H1 (cell line): ENCODE measurements at places on chromosomes 4 and X. TPM values are rescaled to one million over a fixed set of nuclear protein-coding genes. Genes with fewer than 3 reads are reported as not detected.

- DNase-seq, result no peak
These were observed 5.4 kb upstream of the PDLIM5 start for GRCh38 chr4:94446386-94446785.

FAM47E gene
- total RNA-seq, result 1.3 and 1.7 TPM in 2 replicates

GRCh38 chr4:182206916-182207315 lies 36.3 kb upstream of the TENM3 start:
- DNase-seq, result no peak

- DNase-seq, result no peak
These were observed 65.3 kb downstream of the PALLD start for GRCh38 chr4:168562041-168562571.

GRCh38 chr4:18536428-18536827 lies 514.9 kb upstream of the LCORL start:
- DNase-seq, result no peak

DNA sequence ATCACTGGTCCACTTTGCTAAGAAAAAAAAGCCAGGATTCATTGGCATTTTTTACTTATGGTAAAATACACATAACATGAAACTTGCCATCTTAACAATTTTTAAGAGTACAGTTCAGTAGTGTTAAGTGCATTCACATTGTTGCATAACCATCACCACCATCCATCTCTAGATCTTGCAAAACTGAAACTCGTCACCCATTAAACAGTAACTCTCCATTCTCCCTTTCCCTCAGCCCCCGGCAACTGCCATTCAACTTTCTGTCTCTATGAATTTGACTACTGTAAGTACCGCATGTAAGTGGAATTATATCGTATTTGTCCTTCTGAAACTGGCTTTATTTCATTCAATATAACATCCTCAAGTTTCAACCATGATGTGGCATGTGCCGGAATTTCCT lies 56.3 kb upstream of the LNX1 start:
- no peak for DNase-seq

- DNase-seq, result no peak
These were observed 391.2 kb upstream of the ADGRL3 start for GRCh38 chr4:60808726-60809485.

IL15 gene
- 0.61 and 0.69 TPM in 2 replicates for total RNA-seq

- no peak for DNase-seq
These were observed 19.9 kb upstream of the CEP135 start for GRCh38 chr4:55928846-55929245.

GRCh38 chr4:176949029-176949428 lies 156.3 kb upstream of the VEGFC start:
- DNase-seq, result no peak

GRCh38 chrX:68440442-68440841 lies 7.1 kb upstream of the OPHN1 start:
- no peak for DNase-seq

GRCh38 chr4:71592793-71593192 lies 191.1 kb downstream of the GC start:
- DNase-seq, result no peak

ATP2B3 gene
- 0.15 and 0.19 TPM in 2 replicates for total RNA-seq

DNA sequence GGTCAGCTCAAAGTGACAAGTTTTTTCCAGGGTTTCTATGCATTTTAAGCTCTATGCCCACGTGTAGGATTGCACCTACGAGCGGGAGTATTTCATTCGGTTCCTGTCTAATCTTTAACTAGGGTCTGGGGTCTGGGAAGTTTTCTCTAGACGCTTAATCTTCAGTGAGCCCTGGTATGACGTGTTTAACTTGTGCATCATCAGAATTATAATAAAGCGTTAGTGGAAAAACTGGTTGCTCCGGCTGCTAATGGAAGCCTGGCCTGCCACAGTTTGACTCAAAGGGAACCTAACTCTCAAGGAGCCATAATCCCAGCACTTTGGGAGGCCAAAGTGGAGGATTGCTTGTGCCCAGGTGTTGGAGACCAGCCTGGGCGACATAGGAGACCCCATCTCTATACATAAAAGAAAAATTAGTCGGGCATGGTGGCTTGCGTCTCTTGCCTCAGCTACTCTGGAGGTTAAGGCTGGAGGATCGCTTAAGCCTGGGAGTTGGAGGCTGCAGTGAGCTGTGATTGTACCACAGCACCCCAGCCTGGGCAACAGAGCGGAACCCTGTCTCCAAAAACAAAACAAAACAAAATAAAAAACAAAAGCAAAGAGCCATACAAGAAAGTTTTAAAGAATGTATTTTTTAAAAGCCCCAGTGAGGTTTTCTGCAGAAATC lies 30.2 kb downstream of the ARSD start:
- DNase-seq, result no peak

GRCh38 chrX:103640401-103641155 lies 11.8 kb downstream of the TCEAL1 start:
- DNase-seq, result no peak

DNA sequence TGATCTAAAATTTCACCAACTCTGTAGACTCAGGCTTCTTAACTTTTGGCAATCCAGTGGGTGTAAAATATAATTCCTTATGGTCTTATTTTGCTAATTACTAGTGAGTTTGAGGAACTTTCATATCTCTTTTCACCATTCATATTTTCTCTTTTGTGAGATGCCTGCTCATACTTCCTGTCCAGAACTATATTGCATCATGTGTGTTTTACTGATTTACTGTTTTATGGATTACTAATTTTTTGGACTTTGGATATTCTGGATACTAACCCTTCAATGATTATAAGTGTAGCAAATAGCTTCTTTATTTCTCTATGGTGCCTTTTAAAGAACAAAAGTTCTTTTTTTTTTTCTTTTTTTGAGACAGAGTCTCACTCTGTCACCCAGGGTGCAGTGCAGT lies 20.6 kb downstream of the GSX2 start:
- no peak for DNase-seq

NCAPG gene
- 52.3 and 56.6 TPM in 2 replicates for total RNA-seq

PACRGL gene
- total RNA-seq, result 11.9 and 13.7 TPM in 2 replicates

- DNase-seq, result no peak
These were observed 288.8 kb downstream of the INPP4B start for GRCh38 chr4:142557239-142557801.

- no peak for DNase-seq
These were observed 39.0 kb downstream of the PLAC8 start for GRCh38 chr4:83075311-83076095.

C4orf51 gene
- total RNA-seq, result 0.54 TPM in 1 of 2 replicates, not detected in the other

SATL1 gene
- total RNA-seq, result 0.17 and 0.27 TPM in 2 replicates

- DNase-seq, result no peak
These were observed 48.6 kb upstream of the ERVMER34-1 start for GRCh38 chr4:52799813-52800212.

- no peak for DNase-seq
These were observed 17.5 kb downstream of the TXK start for GRCh38 chr4:48116582-48116981.

QRFPR gene
- 0.88 and 1.0 TPM in 2 replicates for total RNA-seq

IRS4 gene
- 13.4 and 14.1 TPM in 2 replicates for total RNA-seq

GRIA3 gene
- total RNA-seq, result 2.6 and 3.0 TPM in 2 replicates

- DNase-seq, result no peak
These were observed 138.3 kb downstream of the PDE5A start for GRCh38 chr4:119490335-119490734.

DNA sequence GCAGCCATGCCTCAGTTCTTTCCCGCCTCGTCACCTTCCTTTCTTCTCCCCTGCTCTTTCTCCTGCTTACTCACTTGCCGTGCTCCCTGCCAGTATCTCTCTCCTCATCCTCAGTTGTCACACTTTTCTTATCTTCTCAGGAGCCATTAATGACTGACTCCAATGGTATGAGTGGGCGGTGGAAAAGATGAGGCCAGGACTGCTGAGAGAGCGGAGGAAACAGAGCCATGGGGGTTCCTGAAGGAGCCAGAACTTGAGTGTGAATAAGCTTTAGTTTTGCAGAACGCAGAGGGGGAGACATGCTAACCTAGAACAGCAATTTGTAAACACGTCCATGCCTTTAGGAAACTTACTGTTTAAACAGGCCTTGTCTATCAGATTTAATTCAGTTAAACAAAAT lies 126.5 kb downstream of the CHIC2 start:
- no peak for DNase-seq

- DNase-seq, result no peak
These were observed 218.1 kb upstream of the GK2 start for GRCh38 chr4:79626101-79626500.

DNA sequence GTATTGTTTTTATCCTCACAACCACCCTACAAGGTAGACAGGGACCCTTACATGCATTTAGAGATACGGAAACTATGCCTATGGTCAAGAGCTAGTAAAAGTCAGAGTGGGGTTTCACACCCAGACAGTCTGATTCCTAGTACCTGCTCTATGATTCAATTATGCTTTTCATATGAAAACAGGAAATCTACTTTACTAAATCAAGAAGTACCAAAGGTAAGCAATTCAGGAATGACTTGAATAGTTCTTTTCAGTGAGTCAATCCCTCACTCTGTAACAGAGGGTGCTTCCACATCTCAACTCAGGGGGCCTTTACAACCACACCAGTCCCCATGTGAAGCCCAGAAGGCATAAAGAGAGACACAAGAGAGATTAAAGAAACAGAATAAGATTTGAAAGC lies 191.4 kb downstream of the PPP3CA start:
- DNase-seq, result no peak

DNA sequence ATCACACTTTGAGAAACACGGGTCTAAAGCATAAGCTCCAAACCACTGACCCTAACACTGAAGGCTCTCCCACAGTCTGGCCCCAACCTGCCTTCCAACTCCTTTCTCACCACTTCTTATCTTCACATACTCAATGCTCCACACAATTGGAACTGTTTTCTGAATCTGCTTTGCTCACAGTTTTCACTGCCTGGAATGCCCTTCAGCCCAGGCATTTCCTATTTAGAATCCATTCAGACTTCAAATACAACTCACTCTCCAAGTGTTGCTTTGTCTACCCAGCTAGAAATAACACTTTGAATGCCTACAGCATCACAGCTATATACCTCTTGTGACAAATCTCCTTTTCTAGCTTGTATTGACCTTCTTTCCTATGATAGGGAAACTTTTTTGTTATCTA lies 10.2 kb downstream of the OTUD4 start:
- DNase-seq, result no peak
